ENCODE measurements at places on chromosomes 2 and 18.

DNA sequence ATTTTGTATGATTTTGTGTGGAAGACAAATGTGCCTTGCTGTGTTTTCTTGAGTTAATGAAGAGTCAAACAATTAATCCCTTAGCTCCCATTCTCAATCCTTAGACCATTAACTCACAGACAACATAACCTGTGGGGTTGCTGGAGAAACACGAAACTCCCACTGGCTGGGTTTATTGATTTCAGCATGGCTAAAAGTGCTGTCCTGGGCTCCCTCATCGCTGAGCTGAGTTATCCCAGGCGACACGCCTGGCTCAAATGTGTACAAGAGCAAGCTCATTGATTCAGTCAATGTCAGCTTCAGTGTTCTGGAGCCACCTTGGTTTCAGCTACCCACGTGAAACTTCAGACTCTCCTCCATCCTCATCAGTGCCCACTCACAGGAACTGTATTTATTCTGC lies 896.1 kb downstream of the CNTNAP5 start:
- DNase-seq, result no peak

DNA sequence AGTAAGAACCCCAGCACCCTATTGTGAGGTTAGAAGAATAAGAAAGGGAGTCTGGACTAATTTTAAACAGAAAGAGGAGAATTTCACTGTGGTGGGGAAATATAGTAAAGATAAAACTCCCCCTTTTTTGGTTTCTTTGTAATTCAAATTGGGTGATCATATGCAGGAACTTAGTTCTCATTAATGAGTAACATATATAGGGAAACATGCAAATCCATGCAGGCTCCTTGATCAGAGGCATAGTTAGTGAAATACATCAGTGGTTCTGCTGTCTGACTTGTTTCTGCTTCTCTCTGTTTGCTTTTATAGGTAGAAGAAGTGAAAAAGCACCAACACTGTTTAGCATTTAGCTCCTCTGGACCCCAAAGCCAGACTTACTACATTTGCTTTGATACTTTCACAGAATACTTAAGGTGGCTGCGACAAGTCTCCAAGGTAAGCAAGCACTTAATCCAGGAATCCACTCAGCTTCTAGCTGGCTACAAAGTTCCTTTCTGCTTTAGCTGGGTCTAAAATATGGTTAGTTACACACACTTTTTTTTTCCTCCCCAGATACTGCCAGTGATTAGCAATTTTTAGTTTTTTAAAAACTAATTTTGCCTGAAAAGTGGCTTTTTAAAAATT lies 123.2 kb downstream of the PHLPP1 start:
- no peak for DNase-seq

DNA sequence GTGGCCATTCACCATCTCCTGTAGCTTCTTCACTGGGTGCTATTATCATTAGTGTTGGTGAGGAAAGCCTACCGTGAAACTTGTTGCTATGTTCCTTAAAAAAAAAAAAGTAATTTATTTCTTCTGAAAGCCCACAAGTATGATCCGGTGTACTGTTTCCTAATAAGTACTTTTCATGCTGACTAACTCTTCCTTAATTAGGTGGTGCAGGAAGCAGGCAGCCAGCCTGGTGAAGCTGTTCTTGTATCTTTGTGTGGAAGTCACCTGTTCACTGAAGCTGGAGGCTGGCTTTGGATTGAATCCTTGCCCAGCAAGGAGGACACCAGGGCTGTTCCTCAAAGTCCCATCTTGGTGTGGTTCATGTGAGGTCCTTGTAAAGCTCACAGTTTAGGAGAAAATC lies 321.7 kb upstream of the THSD7B start:
- DNase-seq, result no peak

DNA sequence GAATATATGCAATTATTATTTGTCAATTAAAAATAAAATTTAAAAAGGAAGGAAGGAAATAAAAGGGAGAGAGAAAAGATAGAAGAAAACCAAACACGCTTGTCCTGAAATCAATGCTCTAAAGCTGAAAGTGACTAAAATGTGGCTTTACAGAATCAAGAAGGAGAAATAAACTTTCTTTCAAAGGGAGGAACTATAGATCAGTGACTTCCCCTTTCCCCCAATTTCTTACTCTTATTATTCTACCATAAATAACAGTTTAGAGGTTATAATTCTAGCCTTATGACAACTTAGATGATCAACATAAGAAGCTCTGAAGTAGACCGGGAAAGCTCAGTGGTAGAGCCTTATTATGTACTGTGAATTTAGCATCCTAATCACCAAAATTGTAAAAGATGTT lies 122.5 kb downstream of the ARHGAP15 start:
- no peak for DNase-seq

DNA sequence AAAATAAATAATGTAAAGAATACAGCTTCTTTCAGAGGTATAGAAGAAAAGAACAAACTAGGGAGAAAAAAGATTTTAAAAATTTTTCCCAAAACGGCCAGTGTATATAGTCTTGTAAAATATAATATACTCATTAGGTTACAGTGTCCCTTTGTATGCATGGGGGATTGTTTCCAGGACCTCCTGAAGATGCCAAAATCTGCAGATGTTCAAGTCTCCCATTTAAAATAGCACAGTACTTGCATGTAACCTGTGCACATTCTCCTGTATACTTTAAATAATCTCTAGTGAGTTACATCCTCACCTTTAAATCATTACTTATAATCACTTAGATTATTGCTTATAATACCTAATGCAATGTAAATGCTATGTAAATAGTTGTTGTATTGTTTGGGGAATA lies 80.6 kb upstream of the LRRTM4 start:
- DNase-seq, result no peak

DNA sequence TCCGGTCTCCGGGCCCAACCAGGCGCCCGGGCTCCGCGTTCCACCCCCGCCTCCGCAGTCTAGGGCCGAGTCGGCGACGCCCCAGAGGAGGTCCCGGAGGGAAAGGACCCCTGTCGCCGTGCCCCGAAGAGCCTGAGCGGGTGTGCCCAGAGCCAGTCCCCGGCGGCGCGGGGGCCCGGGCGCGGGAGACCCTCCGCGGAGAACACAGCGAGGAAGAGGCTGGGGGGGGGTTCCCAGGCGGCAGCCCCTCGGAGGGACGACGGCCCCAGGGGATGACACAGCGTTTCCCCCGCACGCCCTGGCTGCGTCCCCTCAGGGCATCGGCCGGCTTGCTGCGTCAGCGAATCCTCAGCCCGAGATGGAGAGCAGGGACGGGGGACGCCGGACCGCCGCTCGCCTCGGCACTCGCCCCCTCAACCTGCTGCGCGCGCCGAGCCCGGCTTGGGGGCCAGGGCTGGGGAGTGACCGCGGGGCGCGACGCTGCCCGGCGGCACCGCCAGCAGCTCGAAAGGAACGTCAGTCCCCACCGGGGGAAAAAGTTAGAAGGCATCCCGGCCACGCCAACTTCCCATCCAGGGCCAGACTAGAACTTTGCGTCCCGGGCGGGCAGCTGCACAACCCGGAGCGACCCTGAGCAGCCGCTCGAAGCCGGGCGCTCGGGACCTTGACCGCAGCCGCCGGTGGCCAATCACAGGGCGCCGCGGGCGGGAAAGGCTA lies 711 bp downstream of the SFXN5 start:
- DNase-seq, result no peak

- no peak for DNase-seq
Observed at GRCh38 chr2:85409845-85410583, at the start of gene CAPG. Gene CAPG, minus strand, starts transcription at chr2:85410366. Its CDS starts 8,221 bp downstream, at chr2:85402145.

DNA sequence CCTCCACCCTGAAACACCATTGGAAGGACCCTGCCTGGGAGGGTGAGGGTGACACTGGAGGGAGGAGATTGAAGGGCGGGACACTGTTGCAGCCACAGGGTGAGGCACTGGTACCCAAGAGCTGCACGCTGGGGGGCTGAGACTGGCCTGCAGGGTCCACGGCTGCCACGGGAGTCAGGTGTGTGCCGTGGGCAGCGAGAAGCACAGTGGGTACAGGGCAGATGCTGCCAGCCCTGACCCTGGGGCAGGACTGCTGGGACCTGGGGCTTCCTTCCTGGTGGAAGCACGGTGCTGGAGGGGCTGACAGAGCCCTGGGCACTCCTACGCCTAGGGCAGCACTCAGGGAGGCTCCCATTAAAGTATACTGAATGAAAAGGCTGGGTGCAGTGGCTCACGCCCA lies 16.6 kb downstream of the CYS1 start:
- no peak for DNase-seq

- DNase-seq, result no peak
Observed at GRCh38 chr2:101574622-101575021, 99.7 kb upstream of the RFX8 start.

GRCh38 chr2:232931636-232932035 lies 61.6 kb downstream of the SNORC start:
- no peak for DNase-seq

GRCh38 chr18:11886577-11887110 lies 21.5 kb downstream of the MPPE1 start:
- DNase-seq, result no peak

DNA sequence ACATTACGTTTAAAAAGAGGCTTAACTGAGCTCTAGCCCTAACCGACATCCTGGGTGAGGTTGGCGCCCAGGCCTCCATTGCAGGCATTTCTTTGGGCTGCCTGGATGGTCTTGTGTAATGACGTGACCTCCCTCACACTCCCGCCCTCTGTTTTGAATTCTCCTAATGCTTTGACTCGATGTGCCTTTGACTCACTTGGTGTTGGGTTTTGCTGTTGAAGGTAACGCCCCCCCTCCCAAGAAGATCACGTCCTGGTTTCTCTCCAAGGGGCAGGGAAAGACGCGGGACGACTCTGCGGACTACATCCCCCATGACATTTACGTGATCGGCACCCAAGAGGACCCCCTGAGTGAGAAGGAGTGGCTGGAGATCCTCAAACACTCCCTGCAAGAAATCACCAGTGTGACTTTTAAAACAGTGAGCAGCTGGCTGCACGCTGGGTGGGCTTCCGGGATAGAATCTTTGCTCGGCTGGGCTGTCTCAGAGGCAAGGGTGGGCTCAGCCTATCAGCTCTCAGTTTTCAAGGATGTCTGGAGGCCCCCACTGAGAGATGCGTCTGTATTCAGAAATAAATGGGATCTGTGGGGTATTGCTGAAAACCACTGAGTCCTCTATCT lies 87.9 kb upstream of the ATG16L1 start:
- no peak for DNase-seq

GRCh38 chr2:108635630-108636354 lies 83.5 kb upstream of the RANBP2 start:
- no peak for DNase-seq

DNA sequence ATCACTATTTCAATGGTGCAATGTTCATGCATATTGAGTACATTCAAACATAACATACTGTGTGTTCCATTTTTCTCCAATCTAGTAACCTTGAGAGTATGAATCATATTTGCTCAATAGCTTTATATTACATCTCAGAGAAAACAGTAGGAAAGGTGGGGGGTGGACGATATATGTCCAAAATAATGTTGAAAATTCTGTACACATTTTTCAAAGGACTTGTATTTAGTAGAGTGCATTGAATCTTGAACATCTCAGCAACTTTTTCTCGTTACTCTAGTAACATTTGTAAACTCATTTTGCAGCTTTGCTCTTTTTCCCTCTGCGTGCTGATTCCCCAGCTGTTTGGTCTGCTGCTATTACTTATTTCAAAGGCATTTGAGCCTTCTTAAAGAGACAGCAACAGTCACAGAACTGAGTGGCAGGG lies 1487.0 kb downstream of the LRP1B start:
- no peak for DNase-seq

DNA sequence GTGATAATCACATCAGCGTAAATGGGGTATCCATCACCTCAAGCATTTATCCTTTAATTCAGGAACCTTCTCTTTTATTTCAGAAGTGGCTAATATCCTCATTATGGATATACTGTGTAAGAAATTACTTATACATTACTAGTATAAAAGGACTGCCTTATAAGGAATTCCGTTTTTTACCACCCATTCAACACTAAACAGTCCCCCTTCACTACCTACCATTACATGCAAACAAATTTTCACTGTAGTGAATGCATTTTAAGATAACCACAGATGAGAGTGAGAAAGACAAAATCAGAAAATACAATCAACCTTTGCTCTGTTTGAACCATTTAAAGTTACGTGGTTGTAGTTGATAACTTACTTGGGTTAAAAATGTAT lies 551.2 kb downstream of the RNF144A start:
- DNase-seq, result no peak

DNA sequence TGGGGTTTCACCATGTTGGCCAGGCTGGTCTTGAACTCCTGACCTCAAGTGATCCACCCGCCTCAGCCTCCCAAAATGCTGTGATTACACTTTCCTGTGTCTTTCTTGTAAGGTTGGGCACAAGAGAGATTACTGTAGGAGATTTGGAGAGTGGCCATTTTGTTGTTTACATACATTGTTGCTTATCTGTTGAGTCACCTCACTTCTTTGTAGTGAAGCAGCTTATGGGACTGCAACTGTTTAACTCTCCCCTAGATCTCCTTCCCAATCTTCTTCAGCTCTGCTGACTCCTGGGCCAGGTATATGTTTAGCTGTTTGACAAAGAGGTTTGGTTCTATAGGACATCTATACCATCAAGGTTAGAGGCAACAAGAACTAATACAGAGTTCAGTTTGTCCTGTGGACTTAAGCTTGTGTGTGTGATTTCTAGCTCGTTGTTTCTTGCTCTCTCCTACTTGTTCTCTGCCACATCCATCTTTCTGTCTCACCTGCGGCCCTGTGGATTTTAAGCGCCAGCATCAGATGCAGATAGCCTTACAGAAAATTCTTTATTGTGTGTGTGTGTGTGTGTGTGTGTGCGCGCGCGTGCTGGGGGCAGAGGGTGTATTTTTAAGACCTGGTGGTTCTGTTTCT lies 95.4 kb downstream of the HAUS1 start:
- DNase-seq, result no peak

DNA sequence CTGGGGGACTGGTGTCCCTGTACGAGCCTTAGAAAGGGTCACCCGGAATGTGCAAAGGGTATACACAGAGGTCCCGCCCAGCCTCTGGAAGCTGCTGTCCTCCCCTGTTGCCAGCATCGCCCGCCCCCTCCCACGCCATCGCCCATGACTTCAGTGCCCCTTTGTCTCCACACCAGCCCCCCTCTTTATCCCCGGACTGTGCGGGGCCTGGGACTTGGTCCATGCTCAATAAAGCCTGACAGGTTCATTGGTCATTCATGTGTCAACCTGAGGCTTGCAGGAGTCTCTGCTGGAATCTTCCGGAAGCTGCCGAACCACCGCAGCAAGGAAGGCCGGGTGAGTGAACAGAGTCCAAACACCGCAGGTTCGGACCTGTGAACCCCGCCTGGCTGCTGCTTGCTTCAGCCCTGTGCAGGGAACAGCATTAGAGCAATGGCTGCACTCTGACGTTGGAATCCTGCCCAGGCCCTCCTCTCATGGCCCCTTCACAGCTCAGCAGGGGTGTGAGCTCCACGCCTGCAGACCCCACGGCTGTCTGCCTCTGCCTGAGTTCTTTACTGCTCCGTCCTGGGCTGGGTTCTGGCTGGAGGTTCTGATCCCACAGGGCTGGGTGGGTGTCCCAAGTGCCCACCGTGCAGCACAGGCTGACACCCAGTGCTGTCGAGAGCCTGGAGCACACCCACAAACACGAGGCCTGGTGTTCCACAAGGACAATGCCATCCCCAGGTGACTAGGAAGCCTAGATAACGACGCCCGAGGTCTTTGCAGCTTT lies 96.5 kb downstream of the SEPTIN10 start:
- no peak for DNase-seq

GRCh38 chr2:37873229-37873628 lies 51.9 kb upstream of the RMDN2 start:
- no peak for DNase-seq

Data from stimulated activated CD8-positive, alpha-beta memory T cell treated with anti-CD3 and anti-CD28 coated beads, Interleukin-7, amount 100 ng/mL, for 1 hour (primary cell).